H54 (cell line): ENCODE measurements at places on chromosomes 7 and 10.

- no peak for DNase-seq
Measured at GRCh38 chr10:87551326-87551725, 46.6 kb downstream of the MINPP1 start.

DNA sequence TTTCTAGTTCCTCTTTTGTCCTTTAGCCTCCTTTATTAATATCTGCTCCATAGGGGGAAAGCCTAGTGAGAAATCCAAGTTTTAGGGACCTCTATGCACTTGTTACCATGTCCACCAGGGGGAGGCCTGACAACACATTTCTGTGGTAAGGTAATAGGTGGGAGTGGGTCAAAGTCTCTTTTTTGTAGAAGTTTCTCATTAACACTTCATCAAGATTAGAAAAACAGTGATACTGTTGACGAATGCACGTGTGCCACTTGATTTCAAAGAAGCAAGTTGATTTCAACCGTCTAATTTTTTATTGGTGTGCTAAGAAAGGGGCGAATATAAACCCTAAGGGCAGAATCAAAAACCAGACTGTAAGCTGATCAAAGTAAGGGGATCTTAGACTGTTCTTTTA lies 30.6 kb downstream of the CISD1 start:
- peak; percentile 28 for DNase-seq

DNA sequence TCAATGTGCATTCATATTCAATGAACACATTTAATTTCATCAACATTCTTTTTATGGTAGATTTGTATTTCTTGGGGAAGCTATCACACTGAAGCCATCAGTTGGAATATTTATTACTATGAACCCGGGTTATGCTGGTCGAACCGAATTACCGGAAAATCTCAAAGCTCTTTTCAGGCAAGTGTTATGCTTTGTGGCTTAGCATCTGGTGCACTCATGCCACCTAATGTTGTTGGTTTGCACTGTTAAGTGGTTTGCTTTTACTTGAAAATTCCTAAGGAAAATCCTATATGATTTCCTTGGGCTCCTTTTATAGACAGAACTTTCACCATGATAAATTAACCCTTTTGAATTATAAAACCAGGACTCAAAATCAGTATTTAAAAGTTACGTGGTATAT lies 147.9 kb downstream of the DNAH11 start:
- DNase-seq, result no peak

DNA sequence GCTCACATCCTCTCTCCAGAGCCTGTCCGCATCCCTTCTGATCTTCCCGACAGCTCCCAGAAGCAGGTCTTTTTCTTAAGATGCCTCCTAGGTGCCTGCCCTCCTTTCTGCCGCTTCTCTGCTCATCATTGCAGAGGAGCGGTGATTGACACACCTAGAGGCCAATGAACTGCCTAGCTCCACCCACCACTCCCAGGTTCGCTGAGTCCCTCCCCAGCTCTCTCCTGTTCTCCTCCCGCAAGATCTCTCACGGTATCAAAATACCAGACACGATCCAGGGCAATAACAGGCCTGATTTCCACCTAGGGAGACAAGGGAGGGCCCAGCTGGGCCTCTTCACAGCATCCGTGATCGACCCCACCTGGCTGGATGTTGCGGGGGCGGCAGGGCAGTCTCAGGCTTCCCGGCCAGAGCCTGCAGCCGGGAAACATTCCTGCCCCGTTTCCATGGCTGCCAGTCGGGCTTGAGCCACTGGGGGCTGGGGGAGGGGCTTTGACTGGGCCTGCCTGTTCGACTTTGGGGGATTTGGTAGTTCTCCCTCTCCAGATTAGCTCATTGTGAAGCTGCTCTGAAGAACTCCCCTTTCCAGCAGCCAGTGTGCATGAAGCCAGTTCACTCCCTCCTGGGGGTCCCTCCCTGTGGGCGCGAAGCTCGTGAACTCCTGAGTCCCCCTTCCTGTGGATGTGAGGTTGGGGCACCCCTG lies 373.5 kb downstream of the RPS24 start:
- peak; percentile 95 for DNase-seq

GRCh38 chr7:158885624-158886023 lies 29.3 kb downstream of the DYNC2I1 start:
- no peak for DNase-seq
